Myocyte (in vitro differentiated cells): ENCODE measurements at places on chromosomes 3 and 15. TPM values are rescaled to one million over a fixed set of nuclear protein-coding genes. Genes with fewer than 3 reads are reported as not detected.
A peak's percentile ranks its signal among the peaks of the same experiment; 100 is the strongest.

Gene FAM81A
- total RNA-seq = 0.47 and 1.8 TPM in 2 replicates

Gene TICRR
- 0.05 and 0.19 TPM in 2 replicates for total RNA-seq

Gene NME9
- total RNA-seq = not detected in 2 replicates

Gene SLC22A13
- total RNA-seq = 0.16 and 0.40 TPM in 2 replicates

Gene STX19
- total RNA-seq = not detected in 2 replicates

Gene MAGEL2
- total RNA-seq = 0.16 and 0.31 TPM in 2 replicates

Gene AHSG
- not detected in 2 replicates for total RNA-seq

Gene GOLGA6L4
- total RNA-seq = 0.29 and 0.36 TPM in 2 replicates

Gene SLC12A1
- not detected in 2 replicates for total RNA-seq

Gene SLC27A2
- not detected in 2 replicates for total RNA-seq

Gene CLDN16
- not detected in 2 replicates for total RNA-seq

GRCh38 chr3:186609247-186609868 lies 3.5 kb upstream of the AHSG start:
- no peak for DNase-seq

DNA sequence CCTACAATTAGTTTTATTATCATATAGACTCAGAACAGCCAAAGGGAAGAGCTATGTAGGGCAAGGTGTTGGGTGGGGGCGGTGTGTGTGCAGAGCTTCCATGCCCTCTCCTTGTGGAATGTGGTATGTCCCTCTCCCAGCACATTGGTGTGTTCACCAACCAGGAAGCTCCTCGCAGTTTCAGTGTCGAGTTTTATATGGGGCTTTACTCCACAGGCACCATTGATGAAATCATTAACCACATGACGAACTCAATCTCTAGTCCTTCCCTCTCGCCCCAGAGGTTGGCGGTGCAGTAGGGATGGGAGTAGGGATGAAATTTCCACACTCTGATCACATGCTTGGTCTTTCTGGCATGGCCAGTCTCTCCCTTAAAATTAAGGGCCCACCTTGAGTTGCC lies 13.6 kb upstream of the SRP14 start:
- DNase-seq = no peak

DNA sequence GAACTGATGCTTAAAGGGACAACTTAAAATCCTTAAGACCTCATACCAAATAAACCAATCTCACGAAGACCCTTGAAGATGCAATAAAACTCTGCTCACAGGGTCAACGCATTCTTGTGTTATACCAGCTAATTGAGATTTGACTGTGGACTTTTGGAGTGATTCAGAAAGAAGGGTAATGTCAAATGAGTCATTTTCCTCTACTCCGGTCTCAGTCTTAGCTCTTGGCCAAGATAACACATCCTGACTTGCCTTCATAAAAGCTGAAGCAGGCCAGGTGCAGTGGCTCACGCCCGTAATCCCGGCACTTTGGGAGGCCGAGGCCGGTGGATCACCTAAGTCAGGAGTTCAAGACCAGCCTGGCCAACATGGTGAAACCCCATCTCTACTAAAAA lies 3.8 kb downstream of the PKM start:
- DNase-seq = peak; percentile 66

DNA sequence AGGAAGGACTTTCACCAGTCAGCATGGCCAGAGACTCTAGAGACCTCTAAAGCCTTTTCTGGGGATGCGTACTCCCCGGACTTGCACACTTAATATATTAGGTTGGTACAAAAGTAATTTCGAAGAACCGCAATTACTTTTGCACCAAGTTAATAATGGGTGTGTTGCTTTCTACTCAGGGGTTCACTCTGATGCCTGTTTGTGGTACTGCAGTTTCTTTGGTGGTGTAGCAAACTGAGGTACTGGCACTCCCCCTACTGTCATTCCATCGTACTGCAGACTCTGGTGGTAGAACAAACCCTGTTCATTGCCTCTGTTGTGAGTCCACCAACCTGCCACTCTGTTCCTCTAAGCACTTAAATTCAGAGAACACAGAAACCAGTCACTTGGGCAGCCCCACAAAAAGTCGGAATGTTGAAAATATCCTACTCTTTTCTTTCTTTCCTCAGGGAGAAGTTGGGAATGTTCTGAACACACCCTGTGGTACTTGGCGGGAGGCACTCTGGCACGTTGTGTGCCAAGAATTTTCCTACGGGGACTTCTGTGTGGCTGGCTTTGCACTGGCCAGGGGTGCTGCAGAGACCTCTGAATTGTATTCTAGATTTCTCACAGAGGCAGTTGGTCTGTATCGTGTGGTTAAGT lies 46.3 kb downstream of the GABRG3 start:
- DNase-seq = peak; percentile 1

DNA sequence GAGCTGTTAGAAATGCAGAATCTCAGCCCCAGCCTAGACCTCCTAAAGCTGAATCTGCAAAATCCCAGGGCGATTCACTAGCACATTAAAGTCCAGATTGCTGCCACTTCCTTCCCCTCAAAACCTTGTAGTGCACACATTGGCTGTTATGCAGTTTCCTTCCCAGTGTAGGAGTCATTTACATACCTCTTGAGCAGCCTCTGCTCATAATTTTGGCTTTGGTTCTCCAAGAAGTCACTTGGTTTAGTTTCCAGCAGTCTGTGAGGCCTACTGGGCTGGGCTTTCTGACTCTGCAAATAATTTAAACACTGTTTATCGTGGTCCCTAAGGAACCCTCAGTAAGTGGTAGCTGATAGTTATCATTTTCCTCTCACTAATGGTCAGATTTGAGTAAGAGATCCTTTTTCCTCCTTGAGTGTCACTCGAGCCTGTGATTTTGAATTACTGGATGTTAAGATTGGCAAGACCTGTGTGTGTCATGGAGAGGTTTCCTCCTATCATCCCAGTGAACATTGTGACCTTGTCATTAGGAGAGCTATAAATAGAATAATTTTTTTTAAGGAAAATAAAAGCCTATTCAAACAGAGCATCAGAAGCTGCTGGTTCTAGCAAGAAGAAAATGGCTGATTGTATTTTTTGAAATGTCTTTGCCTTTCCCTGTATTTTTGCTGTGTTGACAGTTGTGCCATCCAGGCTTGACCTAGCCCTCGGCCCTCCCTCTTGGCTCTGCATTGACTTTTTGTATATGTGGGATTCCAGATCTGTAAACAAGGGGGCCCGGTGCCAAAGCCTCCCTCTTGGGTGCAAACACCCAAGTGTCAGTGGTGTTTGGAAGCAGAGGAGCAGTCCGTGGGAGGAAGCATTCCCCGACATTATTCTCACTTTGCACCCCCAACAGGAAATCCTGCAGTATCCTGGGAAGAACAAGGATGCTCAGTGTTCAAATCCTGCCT lies 134.8 kb upstream of the ANKRD28 start:
- no peak for DNase-seq

- DNase-seq = no peak
Observed at GRCh38 chr15:35290301-35290721, 205.2 kb upstream of the NANOGP8 start.

- DNase-seq = no peak
Observed at GRCh38 chr3:71153713-71154112, 429.8 kb downstream of the FOXP1 start.

DNA sequence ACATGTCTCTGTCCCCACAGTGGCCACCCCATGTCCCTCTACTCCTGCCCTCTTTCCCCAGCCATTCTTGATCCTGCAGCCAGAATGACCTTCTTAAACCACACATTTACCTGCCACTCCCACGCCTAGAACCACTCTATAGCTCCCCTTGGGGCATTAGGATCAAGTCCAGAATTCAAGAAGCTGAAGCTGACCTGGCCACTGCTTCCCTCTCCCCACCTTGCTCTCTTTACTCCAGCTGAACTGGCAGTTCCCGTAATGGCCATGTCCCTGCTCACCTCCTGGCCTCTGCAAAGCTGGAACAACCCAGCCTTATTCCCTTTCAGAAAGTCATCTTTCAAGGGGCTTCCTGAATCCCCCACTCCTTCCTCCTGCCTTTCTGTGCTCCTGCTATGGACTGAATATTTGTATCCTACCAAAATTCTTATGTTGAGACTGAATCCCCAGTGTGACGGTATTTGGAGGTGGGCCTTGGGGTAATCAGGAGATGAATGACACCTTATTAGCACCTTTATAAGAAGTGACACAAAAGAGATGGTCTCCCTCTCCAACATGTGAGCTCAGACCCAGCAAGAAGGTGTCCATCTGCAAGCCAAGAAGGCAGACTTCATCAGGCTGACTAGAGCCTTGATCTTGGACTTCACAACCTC lies 3.8 kb downstream of the CSRNP1 start:
- DNase-seq = no peak

GRCh38 chr15:32723171-32723948 lies 5.6 kb downstream of the GREM1 start:
- DNase-seq = no peak

- DNase-seq = peak; percentile 83
Observed at GRCh38 chr15:80455668-80456442, 51.7 kb downstream of the ARNT2 start.

GRCh38 chr3:59641169-59641899 lies 591.5 kb upstream of the CFAP20DC start:
- DNase-seq = no peak

GRCh38 chr3:140731440-140732119 lies 53.7 kb downstream of the TRIM42 start:
- DNase-seq = no peak

- no peak for DNase-seq
Observed at GRCh38 chr3:16242177-16242576, 22.6 kb downstream of the DPH3 start.

DNA sequence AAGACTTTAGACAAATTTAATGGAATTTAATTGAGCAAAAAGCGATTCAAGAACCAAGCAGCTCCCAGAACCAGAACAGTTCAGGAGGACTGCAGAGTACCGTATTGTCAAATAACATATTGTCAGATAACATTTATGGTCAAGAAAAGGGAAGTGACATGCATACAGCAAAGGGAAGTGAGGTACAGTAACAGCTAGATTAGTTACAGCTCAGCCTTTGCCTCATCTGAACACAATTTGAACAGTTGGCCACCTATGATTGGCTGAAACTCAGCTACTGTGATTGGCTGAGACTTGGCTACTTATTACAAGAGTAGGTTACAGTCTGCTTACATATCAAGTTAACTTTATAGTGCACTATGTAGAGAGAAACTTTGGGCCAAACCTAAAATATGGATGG lies 21.9 kb downstream of the ZFAND6 start:
- no peak for DNase-seq

DNA sequence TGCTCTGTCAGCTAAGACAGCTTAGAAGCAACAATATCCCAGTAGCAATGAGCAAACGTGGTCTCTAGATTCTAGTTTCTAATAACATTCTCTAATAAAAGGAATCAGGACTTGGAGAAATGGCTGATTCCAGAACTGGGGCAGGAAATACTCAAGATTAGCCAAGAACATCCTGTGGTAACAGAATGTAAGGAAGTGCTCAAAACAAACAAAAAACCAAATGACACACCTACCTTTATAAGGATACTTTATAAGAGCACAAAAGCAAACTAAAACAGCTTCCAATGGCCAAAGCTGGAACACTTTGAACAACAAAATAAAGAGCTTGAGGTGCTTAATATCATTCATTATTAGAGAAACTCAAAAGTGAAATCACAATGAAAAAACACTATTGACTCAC lies 33.1 kb upstream of the EIF5A2 start:
- DNase-seq = no peak

DNA sequence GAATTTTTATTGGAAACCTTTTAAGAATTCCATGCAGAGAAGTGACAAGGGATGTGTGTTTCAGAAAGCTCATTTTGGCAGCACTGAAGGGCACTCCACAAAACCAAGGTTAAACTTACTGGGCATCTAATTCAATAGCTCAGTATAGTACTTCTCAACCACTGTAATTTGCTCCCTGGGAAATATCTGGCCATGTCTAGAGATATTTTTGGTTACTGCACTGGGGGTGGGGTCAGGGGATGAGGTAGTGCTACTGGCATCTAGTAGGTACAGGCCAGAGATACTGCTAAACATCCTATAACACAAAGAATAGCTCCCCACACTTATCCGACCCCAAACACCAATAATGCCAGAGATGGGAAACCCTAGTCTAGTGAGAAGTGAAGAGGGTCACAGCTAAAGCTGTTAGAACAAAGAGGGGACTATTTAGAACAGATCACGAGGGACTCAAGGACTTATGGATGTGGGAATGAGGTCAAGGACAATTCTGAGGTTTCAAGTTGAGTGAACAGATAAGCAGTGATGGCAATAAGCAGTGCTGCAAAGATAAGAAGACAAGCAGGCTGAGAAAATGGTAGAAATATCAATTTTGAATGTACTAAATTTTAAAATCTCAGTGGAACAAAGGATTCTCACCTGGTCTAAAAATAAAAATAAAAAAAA lies 3.2 kb downstream of the MRPL46 start:
- no peak for DNase-seq

DNA sequence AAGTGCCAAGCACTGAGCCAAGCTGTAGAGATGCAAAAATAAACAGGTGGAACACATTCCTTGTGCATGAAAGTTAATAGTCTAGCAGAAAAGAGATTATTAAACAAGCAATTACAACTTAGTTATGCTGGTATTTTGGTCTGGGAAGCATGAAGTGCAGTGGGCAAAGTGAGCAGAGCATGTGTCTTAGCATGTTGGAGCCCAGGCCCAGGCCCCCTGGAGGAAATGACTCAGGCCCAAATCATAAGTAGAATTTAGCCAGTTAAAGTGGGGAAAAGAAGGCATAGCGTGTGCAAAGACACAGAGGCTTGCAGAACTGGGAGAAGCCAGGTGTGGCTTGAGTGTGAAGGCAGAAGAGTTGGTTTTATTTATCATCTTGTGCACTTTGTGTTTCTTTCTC lies 163.8 kb upstream of the ATP11B start:
- no peak for DNase-seq

GRCh38 chr3:89098173-89098572 lies 9.2 kb upstream of the EPHA3 start:
- no peak for DNase-seq

GRCh38 chr3:123422457-123422856 lies 26.4 kb downstream of the ADCY5 start:
- no peak for DNase-seq

- no peak for DNase-seq
Observed at GRCh38 chr3:183038221-183038620, 57.9 kb upstream of the DCUN1D1 start.

DNA sequence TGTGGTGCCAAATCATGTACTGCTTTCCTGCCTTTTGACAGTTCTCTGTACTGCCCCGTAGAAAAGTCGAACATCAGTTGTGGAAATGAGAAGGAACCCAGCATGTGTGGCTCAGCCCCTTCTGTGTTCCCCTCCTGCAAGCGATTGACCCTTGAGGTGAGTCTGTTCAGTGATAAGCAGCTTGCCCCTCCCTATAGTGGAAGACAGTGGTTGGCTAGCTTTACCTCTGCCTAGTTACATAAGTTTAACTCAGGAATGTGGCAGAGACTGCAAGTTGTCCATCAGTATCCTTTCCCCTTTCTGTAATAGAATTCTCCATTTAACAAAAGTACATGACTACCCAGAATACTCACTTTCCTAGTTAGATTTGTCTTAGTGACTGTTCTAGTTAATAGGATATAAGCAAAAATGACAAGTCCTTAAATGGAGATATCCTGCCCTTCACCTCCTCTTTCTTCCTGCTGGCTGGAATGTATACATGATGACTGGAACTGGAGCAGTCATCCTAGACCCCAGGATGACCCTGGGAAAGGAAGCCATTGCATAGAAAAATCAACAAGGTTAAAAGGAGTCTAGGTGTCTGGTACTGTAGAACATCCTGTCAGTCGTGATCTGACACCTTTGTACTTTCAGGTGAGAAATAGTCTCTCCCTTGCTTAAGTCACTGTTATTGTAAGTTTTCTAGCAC lies 10.6 kb downstream of the SETMAR start:
- no peak for DNase-seq
